HuH-7.5 (cell line): ENCODE measurements at places on chromosomes 3 and 15.
A peak's percentile ranks its signal among the peaks of the same experiment; 100 is the strongest.

DNA sequence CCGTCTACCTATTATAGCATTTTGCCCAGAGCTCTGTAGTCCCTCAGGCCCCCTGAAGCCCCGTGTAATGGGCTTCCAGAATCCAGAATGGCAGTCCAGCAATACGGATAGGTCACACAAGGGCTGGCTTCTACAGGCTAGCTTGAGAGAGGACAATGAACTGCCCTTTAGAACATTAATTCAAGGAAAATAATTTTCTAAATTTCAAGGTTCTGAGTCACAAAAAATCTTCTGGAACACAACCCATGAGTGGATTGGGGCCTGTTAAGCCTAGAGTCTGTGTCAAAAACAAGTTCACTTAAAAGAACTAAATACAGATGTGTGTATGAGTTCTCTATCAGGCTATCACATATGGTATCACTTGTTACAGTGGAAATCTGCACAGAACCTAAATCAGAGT lies 28.8 kb downstream of the DCP1A start:
- no peak for DNase-seq

- DNase-seq: no peak
These were observed 36.3 kb upstream of the SNX4 start for GRCh38 chr3:125556314-125556713.

- no peak for DNase-seq
These were observed 12.0 kb upstream of the NRG4 start for GRCh38 chr15:76024021-76024768.

DNA sequence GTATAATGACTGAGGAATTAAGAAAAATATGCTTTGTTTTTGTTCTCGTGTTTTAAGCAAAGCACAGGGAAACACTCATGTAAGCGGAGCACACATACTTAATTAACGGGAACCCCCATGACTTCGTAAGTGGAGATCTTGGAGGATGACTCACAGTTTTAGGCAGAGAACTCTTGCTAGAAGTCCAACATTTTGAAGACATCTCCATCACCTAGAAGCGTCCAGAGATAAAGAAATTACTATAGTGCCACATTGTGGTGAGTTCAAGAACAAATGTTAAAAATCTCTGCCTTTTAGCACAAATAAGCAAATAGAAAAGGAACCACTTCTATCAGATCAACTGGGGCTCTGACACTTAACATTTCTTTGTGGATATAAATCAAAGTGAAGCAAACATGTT lies 194.1 kb upstream of the ARHGEF26 start:
- peak; percentile 6 for DNase-seq

DNA sequence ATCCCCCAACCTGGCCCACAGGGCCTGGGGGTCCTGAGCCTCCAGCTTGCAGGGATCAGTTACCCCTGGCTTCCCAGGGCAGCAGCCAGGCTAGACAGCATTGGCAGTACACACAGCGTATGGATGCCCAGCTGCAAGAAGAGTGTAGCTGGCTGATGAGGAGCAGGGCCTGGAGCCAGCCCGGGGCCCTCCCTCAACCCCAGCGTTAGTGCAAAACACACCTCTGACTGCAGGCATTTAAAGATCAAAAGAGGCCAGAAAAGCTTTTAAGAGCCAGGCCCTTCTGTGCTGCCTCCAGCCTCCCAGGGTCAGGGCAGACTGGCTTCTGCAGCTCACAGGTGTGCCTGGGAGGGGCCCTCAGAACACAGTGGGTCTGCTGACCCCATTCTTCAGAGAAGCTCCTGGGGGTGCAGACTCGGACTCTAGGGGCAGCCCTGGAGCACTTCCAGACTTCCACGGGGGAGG lies 110.6 kb downstream of the ETFA start:
- DNase-seq: no peak

DNA sequence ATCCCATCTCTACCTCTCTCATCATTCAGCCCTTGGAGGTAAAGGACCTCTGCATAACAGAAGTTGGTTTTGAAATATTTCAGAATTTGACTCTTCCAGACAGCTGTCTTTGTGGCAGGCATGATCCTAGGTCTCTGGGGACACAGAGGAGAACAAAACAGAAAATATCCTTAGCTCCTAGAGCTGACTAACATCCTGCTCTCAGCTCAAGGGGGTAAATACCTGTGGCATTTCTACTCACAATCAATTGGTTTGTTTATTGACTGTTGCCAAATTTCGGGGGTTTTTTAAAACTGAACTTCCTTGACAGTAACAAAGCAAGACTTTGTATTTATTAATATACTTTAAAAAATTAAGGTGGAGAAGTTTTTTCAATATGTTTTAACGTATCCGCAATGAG lies 78.8 kb downstream of the EOMES start:
- DNase-seq: no peak

DNA sequence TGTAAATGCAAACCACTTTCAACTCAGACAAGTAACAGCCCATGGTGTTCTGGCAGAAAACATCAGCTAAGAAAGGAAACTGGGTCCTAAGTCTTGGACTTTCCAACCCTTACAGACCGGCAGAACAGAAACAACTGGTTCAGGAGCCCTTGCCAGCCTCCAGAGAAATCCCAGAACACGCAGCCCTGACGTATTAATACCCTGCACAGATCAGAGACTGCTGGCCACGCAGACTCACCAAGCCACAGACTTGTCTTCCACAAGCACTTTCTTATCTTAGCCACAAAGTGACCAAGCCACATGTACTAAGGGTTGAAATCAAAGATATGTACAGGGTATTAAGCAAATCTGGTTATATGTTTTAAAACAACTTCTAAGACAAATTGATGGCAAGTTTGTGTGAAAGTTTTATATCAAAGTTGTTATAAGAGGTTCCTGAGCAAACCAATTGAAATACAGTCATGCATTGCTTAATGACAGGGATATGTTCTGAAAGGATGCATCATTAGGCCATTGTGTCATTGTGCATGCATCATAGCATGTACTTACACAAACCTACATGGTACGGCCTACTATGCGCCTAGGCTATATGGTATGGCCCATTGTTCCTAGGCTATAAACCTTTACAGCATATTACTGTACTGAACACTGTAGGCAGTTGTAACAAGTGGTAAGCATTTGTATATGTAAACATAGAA lies 36.8 kb downstream of the BTD start:
- no peak for DNase-seq

- no peak for DNase-seq
These were observed 219.3 kb downstream of the ZBBX start for GRCh38 chr3:167160781-167161180.

DNA sequence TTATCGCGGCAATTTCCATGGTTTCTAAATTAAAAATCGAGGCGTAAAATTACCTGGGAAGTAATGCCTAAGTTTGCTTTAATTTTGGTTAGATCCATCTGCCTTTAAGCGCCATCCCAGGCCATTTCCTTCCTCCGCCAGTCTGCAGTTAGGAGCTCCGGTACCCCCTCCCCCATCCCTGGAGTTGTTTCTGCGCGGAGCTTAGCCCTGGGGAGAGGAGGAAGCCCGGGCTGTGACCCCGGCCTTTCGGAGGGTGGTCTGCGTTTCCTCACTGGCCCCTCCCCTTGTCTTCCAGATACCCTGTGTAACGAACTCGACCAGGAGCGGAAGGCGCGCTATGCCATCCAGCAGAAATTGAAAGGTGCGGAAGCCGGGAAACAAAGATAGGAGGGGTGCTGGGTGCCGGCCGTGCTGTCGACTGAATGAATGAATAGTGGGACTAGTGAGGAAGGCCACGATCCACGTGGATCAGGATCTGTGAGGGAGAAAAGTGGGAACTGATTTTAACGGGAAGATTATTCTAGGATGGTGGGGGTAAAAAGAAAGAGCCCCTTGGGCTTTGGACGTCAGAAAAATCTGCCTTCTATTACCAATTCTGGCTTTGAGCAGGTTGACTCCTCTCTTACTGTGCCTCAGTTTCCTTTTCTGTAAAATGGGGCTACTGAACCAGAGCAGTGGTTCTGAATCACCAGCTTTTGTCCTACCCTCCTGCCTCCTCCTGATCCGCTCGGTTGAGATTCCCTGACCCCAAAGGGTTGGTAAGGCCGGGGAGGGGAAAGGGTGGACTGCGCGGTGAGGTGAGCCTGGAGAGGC lies 6.7 kb downstream of the RNU6-1 start:
- DNase-seq: no peak

- no peak for DNase-seq
These were observed 105.2 kb downstream of the RPLP1 start for GRCh38 chr15:69557707-69558409.

GRCh38 chr3:59540696-59541095 lies 490.9 kb upstream of the CFAP20DC start:
- DNase-seq: no peak

DNA sequence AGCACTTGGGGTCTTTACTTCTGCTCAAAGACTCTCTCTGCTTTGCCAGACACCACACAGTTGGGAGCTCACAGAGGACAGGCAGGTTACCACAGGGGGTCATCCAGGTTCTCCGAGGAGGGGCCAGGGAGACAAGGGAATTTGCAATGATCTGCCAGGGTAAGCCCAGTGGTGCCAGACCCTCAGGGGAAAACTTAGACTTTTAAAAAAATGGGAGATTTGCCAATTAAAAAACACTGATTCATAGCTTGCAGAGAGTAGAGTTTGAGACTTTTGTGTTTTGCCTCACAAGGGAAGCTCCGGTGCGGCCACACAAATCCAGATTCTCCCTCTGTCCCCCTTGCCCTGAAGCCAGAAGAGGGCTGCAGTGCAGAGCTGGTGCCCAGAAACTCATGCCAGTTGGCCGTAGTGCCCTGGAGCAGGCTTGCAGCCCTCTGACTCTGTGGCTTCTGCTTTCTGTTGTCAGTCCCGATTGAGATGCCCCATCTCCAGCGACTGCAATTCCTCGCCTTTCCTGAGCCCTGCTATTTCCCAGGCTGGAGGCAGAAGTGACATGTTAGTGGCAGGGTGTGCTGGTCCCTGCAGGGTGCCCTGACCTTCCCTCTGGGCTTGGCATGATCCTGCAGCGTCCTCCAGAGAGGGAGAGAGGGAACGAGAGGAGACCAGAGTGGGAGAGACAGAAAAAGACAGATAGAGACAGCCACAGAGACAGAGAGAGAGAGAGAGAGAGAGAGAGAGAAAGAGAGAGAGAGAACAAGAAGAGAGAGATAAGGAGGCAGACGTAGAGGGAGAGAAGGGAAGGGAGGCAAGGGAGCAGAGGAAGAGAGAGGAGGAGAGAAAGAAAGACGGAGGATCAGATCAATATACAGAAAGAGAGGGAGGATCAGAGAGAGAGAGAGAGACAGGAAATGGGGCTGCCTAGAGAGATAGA lies 46.0 kb downstream of the RHCG start:
- peak; percentile 47 for DNase-seq

DNA sequence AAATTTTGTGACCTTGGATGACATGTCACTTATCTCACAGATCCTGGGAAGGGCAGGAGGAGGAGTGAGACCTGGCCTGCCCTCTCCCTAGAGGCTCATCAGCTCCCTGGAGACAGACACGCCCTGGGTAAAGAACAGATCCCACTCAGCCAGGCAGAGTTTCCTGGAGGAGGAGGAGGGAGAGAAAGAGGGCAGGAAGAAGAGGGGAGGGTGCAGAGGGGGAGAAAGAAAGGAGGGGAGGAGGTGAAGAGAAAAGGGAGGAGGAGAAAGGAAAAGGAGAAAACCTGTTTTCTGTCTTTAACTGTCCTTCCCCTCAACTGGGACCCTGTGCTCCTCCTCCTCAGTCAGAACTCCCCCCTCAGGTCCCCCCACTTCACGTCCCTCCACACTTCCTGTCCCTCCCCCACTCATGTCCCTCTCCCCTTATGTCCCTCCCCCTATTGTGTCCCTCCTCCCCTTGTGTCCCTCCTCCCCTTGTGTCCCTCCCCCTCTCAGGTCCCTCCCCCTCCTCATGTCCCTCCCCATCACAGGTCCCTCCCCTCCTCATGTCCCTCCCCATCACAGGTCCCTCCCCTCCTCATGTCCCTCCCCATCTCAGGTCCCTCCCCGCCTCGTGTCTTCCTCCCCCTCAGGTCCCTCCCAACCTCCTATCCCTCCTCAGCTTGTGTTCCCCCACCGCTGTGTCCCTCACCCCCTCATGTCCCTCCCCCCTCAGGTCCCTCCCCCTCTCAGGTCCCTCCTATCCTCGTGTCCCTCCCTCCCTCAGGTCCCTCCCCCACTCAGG lies 52.3 kb upstream of the CGNL1 start:
- peak; percentile 61 for DNase-seq

GRCh38 chr15:93823971-93824913 lies 407.1 kb upstream of the MCTP2 start:
- no peak for DNase-seq

GRCh38 chr15:67079361-67079760 lies 14.0 kb downstream of the SMAD3 start:
- DNase-seq: no peak

DNA sequence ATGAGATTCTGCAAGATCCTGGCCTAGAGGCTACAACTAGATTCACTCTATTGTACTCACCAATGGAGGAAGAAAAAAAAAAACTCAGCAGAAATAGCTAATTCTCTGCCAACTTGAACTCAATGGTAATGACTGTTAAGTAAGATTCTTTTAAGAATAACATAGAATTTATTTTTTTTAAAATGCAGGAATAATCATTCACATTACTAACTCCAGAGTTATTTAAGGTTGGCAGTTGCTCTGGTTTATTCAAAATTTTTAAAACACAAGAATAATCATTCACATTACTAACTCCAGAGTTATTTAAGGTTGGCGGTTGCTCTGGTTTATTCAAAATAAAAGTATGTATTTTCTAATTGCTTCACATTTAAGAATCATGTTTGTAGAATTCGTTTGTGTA lies 1071.9 kb downstream of the IGSF11 start:
- no peak for DNase-seq

DNA sequence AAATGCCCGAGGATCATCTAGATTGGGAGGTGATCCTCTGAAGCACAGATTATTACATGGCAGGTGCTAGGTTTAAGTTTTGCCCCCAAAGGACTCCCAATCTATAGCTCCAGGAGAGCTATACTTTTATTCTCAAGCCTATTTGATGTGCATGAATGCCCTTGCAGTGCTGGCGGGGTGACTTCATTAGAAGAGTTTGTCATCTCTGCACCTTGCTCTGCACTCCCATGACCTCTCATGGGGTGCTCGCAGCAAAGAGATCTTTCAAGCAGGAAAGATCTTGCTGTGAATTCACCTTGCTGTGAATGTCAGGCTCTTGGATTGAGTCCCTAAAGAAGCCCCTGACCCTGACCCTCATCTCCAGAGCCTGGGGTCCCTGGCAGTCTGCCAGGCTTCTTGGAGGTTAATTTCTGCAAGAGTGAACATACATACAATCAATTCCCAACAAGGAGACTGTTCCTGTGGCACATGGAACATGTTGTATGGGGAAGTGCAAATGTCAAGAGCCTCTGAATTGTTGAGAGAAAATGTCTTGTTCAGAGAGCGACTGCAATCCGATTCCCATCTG lies 45.9 kb downstream of the FAM43A start:
- DNase-seq: no peak

DNA sequence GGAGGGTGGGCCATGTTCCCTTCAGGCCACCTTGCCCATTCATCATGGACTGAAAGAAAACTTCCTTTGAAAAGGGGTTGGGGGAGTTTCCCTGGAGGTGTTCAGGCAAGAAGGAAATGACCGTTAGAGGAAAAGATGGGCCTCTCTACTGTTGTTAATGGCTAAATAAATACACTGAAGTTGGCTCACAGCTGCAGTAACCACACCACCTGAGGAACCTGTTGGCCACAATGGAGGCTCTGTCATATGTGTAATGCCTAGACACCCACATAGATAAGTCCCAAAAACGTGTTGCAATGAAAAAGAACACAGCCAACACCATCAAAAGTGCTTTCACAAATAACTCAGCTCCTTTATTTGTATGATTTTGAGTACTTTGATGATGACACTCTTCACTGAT lies 38.2 kb upstream of the FAM3D start:
- DNase-seq: no peak
